BE2C (cell line): ENCODE measurements at places on chromosomes 13 and 19.

DNA sequence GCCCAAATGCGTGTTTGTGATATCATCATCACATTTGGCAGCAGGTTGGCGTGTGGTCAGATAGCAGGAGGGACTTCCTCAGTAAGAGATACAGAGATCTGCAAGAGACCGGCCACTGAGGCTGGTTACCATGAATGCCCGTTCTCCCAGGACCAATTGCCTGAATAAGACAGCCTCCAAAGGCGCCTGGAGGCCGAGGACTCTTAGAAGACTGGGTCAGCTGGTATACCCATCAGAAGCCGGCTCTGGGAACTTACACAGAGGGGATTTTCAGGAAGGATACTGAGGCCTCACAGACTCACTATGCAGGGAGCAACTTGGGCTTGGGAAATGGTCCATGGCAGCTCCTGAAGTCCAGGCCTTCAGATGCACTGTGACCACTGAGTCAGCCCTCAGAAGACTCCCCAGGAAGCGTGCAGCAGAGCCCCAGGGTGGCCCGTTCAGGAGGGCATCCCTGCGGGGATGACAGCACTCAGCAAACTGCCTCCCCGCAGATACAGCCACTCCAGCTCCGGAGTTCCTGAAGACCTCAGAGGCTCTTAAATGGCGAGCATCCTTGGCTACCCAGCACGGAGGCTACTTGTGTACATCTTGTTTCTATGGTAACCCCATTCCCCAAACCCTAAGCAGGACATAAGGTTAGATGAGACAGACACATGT is 26.4 kb upstream of the VSTM2B start:
- no peak for DNase-seq

DNA sequence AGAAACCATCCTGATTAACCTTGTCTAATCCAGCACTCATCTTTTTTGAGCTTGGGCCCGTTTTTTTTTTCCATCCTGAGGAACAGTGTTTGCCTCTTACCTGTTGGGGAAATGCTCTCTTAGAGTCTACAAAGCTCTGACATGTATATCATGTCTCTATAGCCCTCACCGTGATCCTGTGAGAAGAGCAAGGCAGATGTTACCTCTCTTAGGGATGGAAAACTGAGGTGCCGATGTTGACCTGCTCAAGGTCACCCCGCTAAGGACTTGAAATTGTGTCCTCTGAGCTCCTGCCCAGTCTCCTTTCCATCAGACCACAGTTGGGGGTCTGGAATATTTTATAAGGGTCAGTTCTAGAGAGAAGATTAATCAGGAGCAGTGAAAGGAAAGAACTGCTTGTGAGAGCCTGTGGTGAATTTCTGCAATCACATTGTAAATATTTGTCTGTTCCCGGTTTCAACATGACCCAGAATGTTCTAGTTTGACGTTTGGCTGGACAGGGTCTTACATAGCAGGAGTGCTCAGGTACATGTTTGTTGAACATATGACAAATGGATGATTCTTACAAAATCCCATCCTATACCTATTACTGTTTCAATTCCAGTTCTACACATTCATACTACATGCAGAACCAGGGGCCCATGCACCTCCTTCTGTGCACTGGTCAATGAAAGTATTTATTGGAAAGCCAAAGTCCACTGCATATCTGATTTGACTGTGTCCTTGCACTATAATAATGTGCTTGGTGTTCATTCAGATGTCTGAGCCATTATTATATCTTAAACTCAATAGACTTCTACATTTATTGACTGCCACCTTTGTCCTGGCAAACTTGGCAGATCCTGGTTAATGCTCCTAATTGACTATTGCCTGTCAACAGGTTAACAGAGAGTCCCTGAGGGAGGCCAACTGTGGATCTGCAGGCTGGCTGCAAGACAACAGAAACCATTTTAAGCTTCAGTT is 12.1 kb downstream of the SLC25A15 start:
- no peak for DNase-seq

DNA sequence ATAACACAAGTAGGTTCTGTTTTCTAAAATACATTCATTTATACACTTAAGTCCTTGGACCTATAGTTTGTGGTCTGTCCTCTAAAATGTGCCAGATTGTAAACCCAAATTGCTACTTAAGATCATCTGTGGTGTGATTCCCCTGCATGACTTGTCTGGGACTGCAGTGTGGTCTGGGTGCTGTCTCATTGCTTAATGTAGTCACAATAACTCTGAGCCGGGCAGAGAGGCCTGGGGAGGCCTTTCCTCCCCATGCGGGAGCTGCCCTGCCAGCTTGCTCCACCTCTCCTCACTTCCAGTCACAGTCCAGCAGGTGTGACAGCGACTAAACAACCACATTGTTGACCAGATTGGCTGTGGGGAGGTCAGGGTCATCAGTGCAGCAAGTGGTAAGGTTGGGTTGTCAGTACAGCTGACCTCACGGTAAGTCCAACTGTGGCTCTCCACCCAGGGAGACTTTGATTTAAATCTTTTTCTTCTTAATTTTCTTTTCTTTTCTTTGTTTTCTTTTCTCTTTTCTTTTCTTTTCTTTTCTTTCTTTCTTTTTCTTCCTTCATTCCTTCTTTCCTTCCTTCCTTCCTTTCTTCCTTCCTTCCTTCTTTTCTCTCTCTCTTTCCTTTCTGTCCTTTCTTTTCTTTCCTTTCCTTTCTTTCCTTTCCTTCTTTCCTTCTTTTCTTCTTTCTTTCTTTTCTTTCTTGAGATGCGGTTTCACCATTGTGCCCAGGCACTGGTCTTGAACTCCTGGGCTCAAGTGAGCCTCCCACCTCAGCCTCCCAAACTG is 4.4 kb upstream of the TUBA3C start:
- no peak for DNase-seq

DNA sequence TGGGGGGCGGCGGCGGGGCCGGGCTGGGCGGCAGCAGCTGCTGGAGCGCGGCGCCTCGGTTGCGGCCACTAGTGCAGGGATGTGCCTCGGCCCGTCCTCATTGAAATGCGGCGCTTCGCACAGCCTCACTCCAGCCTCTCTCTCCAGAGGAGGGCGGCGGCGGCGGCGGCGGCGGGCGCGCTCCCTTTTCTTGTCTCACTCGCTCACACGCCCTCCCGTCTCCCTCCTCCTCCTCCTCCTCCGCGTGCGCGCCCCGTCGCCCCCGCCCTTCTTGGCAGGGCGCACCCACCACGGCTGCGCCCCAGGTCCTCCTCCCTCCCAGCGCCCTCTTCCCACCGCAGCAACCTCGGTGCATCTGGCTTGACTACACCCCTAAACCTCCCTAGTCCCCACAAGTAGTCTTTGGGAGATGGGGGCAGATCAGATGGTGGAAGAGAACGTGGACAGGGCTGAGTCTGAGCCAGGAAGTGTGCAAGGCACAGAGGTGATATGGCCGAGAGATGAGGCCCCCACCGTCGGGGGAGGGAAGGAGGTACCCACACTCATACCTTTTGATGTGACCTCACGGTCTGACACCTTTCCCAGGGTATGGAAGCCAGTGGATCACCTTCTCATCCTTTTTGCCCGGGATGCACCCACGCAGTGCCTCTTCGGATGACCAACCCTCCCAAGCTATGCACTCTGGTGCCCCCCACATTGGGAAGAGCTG is at the start of gene DCLK1:
DCLK1 (minus strand) TSS at position 161 of the 709 bp plus-strand sequence.
- peak; percentile 74 for DNase-seq

GRCh38 chr19:15864824-15865223 is 33.0 kb downstream of the CYP4F2 start:
- DNase-seq, result no peak

- DNase-seq, result no peak
Measured at GRCh38 chr19:51327066-51328001, 14.6 kb downstream of the VSIG10L start.

DNA sequence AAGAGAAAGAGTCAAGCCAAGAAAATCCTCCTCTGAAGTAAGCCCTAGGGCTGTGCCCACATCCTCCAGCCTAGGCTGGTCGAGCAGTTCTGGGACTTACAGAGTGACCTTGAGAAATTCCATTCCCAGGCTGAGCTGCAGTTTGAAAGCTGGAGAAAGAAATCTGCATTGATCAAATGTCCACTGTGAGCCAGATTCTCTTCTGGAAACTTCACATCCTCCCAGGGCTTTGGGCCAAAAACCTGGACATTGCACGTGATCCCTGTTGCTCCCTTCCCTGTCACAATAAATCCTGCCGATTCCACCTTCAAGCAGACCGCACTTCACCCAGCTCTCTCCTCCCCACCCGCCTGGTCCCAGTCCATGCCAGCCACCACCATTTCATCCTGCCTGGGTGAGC is 15.7 kb downstream of the TMEM143 start:
- DNase-seq, result peak; percentile 36

DNA sequence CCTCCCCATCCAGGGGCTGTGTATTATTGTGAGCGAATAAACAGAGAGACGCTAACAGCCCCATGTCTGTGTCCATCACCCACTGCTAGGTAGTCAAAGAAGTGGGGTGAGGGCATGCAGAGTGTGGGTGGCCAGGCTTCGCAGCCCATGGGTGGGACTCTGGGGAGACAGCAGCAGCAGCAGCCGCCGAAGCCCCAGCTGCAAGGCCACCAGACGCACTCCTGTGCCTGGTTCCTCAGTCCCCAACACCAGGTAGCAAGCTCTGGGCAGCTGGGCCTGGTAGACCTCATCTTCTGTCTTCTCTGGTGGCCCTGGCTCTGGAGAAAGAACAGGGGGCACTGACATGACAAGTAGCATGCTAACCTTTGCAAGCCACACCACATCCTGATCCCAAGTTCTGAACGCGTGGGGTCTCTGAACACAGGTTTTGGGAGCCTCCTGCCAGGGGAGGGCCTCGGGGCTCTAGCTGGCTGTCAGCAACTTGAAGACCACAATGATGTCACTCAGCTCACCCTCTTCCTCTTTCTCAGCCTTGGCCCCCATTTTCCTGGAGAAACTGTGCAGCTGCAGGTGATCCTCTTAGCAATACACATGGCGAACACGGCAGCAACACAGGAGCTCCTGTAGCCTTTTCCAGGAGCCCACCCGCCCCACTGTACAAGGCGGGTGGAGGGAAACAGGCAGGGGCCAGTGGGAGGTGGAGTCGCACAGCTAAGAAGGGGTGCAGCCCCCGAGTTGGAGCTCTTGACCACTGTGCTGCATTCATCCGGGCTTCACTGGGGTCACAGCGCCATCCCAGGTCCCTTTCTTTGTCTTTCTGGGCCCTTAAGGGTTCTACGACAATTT is 5.8 kb downstream of the FUZ start:
- no peak for DNase-seq

GRCh38 chr13:88153353-88153752 is 482.2 kb downstream of the SLITRK5 start:
- DNase-seq, result no peak

GRCh38 chr13:108877300-108877699 is 247.9 kb downstream of the MYO16 start:
- no peak for DNase-seq

DNA sequence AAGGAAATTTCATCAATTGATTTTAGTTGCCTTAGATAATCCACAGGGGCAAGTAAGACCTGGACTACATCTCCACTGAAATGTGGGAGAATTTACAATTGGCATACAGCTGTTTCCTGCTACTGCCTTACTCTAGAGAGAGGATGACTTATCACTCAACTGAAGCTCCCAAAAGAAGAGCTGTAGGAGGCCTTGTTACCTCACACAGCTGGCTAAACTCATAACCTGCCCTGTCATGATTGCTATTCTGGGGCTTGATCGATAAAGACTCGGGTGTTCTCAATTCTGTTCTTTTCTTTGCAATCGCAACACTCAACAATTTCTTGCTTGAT is 1396.4 kb downstream of the EFNB2 start:
- no peak for DNase-seq

DNA sequence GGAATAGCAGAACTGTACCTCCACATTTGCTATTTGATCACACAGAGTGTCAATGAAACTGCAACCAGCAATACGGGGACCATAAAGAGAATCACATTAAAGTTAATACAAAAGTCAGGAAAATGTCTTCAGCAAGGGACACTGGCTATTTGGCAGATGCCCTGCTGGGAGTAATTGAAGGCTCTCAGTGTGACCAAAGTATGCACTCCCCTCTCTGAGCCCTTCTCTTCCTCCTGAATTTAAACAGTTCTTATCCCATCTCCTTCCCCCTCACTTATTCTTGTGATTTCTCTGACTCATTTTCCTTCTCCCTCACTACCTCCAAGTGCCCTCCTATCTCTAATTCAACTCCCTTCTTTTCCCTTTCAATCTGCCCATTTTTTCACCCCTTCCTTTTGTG is 117.7 kb downstream of the ENOX1 start:
- no peak for DNase-seq

GRCh38 chr13:44188257-44188656 is 185.4 kb upstream of the SERP2 start:
- no peak for DNase-seq

GRCh38 chr13:21324803-21325202 is 134.3 kb downstream of the ZDHHC20 start:
- no peak for DNase-seq

- DNase-seq, result no peak
Measured at GRCh38 chr13:49649244-49649962, 21.1 kb downstream of the ARL11 start.

DNA sequence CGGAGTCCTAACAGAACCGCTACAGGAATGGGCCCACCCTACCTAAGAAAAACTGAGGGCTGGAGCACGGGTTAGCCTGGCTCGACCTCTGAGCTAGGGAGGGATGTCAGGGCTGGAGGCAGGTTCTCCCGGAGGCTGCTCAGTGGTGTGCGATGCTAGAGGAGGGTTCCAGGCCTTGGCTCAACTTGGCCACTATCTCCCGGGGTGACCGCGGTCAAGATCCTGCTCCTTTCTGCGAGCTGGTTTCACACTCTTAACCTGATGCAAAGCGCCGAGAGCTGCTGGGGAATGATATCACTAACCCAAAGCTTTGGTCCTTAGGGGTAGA is 301 bp downstream of the POP4 start:
- DNase-seq, result no peak

GRCh38 chr13:19967621-19968020 is 9.1 kb downstream of the ZMYM2 start:
- no peak for DNase-seq

DNA sequence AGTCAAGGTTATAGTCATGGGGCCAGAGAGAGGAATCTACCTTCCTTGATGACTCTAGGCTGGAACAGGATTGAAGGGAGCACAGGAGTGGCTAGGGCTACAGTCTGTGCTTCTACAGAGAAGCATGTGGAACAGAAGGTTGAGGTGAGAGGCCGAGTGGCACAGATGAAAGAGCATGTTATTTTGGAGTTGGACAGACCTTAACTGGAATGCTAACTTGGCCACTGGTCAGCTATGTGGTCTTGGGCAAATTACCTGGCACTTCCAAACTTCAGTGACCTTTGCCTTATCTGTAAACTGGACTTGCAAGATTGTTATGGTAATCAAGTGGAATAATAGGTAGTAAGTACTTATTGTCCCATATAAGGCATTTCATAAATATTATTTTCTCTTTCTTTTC is 252.7 kb downstream of the KCNRG start:
- DNase-seq, result no peak

- no peak for DNase-seq
Measured at GRCh38 chr13:56510836-56511235, 629.9 kb upstream of the PRR20A start.

DNA sequence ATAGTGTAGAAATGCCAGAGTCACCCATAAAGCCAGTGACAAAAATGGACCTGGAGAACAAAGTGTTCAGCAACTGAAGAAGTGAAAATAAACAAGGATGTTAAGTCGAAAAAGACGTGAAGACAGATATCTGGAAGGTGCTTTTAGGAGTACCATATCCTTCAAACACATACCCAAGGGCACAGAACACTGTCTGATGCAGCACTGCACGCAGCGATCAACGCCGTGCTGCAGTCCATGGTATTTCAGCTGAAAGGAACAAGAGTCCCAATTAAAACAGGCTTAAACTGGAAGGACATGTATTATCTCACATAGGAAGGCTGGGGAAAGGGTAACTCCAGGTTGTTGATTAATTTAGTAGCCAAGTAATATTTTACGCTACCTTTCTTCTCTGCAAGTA is 108.2 kb downstream of the SGCG start:
- DNase-seq, result no peak
